HuH-7 (cell line): ENCODE measurements at places on chromosomes 7 and 10.

- DNase-seq = no peak
Observed at GRCh38 chr10:58806323-58806722, 293.7 kb downstream of the BICC1 start.

GRCh38 chr10:52258799-52259425 is 55.2 kb upstream of the DKK1 start:
- DNase-seq = no peak

DNA sequence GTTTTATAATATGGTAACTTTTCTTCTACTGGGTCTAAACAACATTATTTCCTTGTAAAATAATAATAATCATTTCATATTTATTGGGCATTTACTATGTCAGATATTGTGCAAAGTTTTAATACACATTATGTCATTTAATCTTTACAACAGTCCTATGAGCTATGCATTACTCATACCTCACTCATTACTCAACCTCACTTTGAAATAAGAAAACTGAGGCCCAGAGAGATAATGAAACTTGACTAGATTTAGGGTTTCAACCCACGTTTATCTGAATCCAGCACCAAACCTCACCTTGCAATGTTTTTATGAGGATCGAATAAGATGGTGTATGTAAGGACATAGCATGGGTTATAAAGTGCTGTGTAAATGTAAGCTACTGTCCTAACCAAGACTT is 153.2 kb upstream of the SLC13A1 start:
- no peak for DNase-seq

DNA sequence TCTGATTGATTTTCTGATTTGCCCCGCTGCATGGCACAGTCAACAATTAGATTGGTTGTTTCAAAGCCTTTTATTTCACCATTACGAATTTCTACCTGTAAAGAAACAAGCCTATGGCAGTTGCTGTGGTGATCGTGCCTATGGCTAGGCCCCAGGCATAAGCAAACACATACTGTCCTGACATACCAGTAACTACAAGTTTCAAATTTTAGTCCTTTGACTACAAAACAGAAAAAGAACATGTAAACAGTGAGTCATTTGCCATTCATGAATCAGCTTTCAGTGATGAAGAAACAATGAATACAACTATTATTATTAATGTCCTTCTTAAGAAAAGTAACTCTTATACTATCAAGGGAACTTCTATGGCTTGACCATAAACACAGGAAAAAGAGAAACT is 168.0 kb upstream of the LRRN3 start:
- DNase-seq = no peak

- DNase-seq = no peak
Observed at GRCh38 chr7:159142199-159142598, 2.5 kb downstream of the VIPR2 start.

- no peak for DNase-seq
Observed at GRCh38 chr10:130224228-130224627, 88.0 kb downstream of the GLRX3 start.

- DNase-seq = no peak
Observed at GRCh38 chr7:30778255-30779025, 7.2 kb downstream of the MINDY4 start.
